ENCODE measurements at places on chromosomes 5 and 9. TPM values are rescaled to one million over a fixed set of nuclear protein-coding genes. Genes with fewer than 3 reads are reported as not detected.

ACOT12 gene
- total RNA-seq = not detected

DNA sequence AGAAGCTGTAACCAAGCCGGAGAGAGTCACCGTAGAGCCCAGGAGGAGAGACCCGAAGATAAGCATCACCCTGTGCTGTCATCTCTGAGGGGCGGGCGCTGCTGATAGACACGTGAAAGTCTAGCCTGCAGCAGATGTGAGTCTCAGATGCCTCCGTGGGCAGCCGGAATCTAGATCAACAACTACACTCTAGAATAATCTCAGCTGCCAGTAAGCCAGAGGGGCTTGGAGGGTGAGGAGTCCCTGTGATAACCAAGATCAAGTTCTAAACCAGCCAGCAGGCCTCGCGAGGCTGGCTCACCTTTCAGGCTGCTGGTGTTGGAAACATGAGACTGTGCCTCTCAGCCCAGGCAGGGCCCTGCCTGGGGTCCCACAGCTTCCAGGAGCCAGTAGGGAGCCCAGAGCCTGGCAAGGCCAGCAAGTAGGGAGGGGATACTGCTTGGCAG is 54.1 kb downstream of the DAPK1 start:
- H3K4me3 ChIP-seq = no peak overlapping the region
- no peaks in the 10 kb centered on the region for H3K36me3 ChIP-seq
- no peaks in the 10 kb centered on the region for H3K27me3 ChIP-seq
- DNase-seq = no peak
- H3K27ac ChIP-seq = no peak overlapping the region

GRCh38 chr9:126694206-126695081 is 80.7 kb downstream of the LMX1B start:
- H3K4me3 ChIP-seq = no peak overlapping the region
- no peaks in the 10 kb centered on the region for H3K4me1 ChIP-seq
- H3K27ac ChIP-seq = no peak overlapping the region
- no peaks in the 10 kb centered on the region for H3K36me3 ChIP-seq
- no peak for DNase-seq

CCDC112 gene
- total RNA-seq = 13.1 TPM

GRCh38 chr5:24497145-24497544 is 147.6 kb downstream of the CDH10 start:
- no peaks in the 10 kb centered on the region for H3K27me3 ChIP-seq
- DNase-seq = no peak
- no peak overlapping the region for H3K27ac ChIP-seq
- H3K4me1 ChIP-seq = peaks cover 5% of the 10 kb centered on the region

DNA sequence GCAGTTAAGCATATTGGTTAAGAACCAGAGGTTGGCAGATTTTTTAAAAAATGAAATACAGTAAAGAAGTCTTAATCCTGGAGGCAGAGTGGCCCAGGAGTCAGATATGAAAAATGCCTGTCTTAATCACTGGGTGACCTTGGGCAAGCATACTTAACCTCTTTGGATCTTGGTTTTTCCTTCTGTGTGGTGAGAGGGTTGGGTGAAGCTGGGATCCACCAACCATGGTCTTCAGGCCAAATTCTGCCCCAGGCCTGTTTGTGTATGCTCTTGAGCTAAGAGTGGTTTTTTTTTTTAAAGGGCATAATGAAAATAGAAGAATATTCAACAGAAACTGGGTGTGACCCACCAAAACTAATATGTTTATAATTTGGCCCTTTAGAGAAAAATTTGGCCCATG is 20.0 kb upstream of the TEX48 start:
- H3K4me1 ChIP-seq = no peaks in the 10 kb centered on the region
- H3K4me3 ChIP-seq = no peak overlapping the region
- no peak for DNase-seq

PITX1 gene
- 2.7 TPM for total RNA-seq

RANBP3L gene
- 21.6 TPM for total RNA-seq

- no peak for DNase-seq
- no peaks in the 10 kb centered on the region for H3K36me3 ChIP-seq
- H3K27ac ChIP-seq = no peak overlapping the region
- no peaks in the 10 kb centered on the region for H3K27me3 ChIP-seq
- no peak overlapping the region for H3K4me3 ChIP-seq
These were observed 155.0 kb downstream of the TMEM167A start for GRCh38 chr5:82922086-82922734.

DNA sequence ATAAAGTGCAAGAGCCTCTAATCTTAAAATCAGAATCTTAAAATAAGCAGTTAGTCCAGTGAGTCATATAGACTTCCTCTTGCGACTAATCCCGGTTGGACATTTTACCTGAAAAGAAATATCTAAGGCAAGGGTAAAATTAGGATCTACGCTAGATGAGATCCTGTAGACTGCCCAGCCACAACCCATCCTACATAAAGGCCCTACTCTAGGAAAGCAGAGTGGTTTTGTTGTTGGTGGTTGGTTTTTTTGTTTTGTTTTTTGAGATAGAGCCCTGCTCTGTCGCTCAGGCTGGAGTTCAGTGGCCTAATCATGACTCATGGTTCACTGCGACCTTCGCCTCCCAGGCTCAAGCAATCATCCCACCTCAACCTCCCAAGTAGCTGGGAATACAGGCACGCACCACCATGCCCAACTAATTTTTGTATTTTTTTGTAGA is 6.9 kb downstream of the TSC1 start:
- H3K36me3 ChIP-seq = peaks cover 25% of the 10 kb centered on the region
- H3K4me3 ChIP-seq = no peak overlapping the region
- no peaks in the 10 kb centered on the region for H3K27me3 ChIP-seq

- H3K4me1 ChIP-seq = peaks cover 11% of the 10 kb centered on the region
- DNase-seq = no peak
- no peak overlapping the region for H3K27ac ChIP-seq
- no peak overlapping the region for H3K4me3 ChIP-seq
- no peaks in the 10 kb centered on the region for H3K27me3 ChIP-seq
- no peaks in the 10 kb centered on the region for H3K36me3 ChIP-seq
These were observed 169.3 kb downstream of the MACROH2A1 start for GRCh38 chr5:135229679-135230132.

DMRT3 gene
- total RNA-seq = 0.42 TPM

OLFML2A gene
- 94.3 TPM for total RNA-seq

RGS7BP gene
- total RNA-seq = 0.60 TPM

RASEF gene
- 2.4 TPM for total RNA-seq

- H3K4me1 ChIP-seq = no peaks in the 10 kb centered on the region
- no peak overlapping the region for H3K27ac ChIP-seq
- no peaks in the 10 kb centered on the region for H3K27me3 ChIP-seq
- H3K36me3 ChIP-seq = no peaks in the 10 kb centered on the region
- no peak overlapping the region for H3K4me3 ChIP-seq
These were observed 770.2 kb upstream of the DMAC1 start for GRCh38 chr9:8569823-8570222.

- H3K27me3 ChIP-seq = no peaks in the 10 kb centered on the region
- no peak for DNase-seq
- no peak overlapping the region for H3K27ac ChIP-seq
- H3K4me1 ChIP-seq = no peaks in the 10 kb centered on the region
- H3K36me3 ChIP-seq = no peaks in the 10 kb centered on the region
These were observed 74.5 kb downstream of the C7 start for GRCh38 chr5:40983781-40984180.

Measured in tibial nerve (tissue), 4 donors.